Fibroblast of mammary gland (primary cell): ENCODE measurements at places on chromosomes 13 and 19.

GRCh38 chr13:27792393-27793218 lies at the start of gene GSX1:
Gene GSX1 (plus strand): TSS chr13:27792483. CDS start chr13:27792691, 208 bp downstream.
- DNase-seq, result peak; percentile 68

DNA sequence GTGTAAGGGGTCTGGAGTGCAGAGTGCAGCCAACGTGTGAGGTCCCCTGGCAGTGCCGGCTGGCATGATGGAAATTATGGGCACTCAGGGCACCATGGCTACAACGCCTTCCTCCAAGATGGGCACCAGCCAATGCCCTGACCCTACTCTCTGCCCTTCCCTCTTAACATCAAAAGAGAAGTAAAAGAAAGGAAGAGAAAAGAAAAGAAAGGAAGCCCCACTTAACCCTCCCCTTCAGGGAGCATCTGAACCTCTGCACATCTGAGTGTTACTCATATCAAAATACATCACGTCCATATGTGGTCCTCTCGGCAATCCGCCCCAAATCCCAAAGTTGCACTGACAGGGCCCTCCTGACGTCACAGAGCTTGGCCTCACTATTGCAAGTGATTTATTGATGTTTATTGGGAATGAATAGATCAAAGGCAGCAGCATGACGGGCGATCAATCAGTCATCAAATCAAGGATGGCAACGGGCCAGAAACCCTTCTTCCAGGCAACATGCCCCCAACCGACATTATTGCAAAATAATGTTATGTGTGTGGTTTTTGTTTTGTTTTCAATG lies 1.3 kb downstream of the TSHZ3 start:
- DNase-seq, result peak; percentile 96

GRCh38 chr13:51045451-51045850 lies 65.6 kb downstream of the C13orf42 start:
- no peak for DNase-seq

GRCh38 chr19:51448411-51449016 lies 9.7 kb downstream of the SIGLEC8 start:
- no peak for DNase-seq

- peak; percentile 65 for DNase-seq
These were observed 6.1 kb downstream of the DHRS12 start for GRCh38 chr13:51797664-51798488.

DNA sequence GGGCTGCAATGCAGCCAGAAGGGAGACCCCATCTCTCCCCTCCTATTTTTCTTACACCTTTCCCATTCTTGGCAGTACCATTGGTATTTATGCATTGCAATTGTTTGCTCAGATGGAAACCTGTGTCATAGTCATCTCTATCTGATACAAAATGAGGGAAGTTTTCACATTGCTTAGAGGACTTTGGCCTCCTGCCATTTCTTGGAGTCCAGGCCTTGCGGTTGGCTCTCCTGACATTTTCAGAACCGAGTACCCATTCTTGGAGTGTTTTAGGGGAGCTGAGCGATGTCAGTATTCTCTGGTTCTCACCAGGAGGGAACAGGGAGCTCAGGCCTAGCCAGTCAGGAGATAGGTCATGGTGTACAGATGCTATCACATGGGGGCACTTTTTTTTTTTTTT lies 1.5 kb downstream of the SIN3B start:
- peak; percentile 58 for DNase-seq

DNA sequence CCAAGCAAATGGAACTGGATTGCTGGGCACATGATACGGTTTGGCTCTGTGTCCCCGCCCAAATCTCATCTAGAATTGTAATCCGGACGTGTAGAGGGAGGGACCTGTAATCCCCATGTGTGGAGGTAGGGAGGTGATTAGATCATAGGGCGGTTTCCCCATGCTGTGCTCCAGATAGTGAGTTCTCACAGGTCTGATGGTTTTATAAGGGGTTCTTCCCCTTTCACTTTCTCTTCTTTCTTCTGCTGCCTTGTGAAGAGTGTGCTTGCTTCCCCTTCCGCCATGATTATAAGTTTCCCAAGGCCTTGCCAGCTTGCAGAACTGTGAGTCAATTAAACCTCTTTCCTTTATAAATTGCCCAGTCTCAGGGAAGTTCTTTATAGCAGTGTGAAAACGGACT lies 32.6 kb upstream of the MTIF3 start:
- no peak for DNase-seq

GRCh38 chr13:21075011-21075378 lies 13.6 kb upstream of the LATS2 start:
- DNase-seq, result no peak

DNA sequence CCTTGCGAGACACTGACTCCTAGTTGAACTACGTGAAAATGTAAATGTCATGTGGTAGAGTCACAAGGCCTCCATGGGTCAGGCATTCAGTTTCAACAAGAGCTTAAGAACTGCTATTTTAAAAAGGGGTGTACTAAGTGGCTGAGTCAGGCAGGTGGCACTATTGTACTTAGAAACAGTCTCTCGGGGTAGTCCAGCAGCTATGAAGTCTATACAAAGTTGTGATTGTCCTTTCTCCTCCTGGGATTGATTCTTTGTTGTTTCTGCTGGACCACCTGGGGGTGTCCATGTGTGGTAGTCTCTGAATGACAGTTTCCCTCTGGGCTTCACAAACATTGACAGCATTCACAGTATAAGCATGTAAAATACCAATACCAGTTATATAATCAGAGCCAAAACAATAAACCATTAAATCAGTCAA lies 33.0 kb downstream of the UGGT2 start:
- DNase-seq, result peak; percentile 73
